ENCODE measurements at places on chromosomes 4 and X.

- DNase-seq: no peak
Measured at GRCh38 chrX:145773006-145773405, 44.6 kb upstream of the SLITRK2 start.

DNA sequence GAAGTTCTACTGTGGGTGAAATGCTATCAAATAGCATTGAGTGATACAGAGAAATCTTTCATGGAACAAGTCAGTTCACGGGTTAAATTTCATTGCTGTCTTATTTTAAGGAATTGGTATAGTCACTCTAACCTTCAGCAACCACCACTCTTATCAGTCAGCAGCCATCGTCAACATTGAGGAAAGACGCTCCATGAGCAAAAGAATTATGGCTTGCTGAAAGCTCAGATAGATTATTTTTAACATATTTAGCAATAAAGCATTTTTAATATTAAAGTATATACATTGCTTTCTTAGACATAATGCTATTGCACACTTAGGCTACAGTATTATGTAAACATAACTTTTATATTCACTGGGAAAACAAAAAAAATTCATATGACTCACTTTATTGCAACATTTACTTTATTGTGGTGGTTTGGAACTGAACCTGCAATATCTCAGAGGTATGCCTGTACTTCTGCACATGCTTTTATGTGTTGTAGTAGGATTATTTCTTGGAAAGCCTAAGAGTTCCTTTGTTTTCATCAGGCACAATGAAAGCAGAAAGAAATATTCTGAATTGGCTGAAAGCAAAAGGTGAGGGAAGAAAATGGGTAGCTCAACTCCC lies 586.7 kb downstream of the GBA3 start:
- no peak for DNase-seq

DNA sequence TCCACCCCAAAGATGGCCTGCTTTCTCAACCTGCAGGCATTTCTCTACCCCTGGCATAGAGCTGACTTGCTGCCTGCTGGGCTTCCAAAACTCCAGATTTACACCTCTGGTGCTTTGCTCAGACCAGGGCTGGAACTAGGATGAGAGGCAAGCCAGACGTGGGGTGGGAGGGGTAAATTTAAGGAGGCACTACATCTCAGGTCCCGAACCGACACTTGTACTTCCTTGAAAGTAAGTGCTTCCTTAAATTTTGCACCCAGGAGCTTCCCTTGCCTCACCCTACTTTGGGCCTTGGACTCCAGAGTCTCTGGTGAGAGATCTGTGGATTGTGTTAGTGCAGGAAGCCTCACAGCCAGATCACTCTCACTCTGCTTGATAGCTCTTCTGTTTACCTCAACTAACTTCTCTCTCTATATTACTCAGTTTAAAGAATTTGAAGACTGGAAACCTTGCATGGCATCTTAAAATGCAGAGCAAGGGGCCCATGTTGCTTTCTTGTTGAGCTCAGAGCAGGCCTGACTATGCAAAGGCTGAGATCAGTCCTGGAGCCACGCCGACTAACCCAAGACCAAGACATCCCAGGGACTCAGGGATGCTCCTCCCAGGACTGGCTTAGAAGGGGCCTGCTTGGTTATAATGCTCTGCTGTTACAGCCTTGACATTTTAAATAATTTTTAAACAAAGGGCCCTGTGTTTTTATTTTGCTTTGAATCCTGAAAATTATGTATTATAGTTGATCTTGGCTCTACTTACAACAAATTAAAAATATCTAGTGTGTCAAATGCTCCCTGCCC lies 145.0 kb upstream of the LEF1 start:
- no peak for DNase-seq

DNA sequence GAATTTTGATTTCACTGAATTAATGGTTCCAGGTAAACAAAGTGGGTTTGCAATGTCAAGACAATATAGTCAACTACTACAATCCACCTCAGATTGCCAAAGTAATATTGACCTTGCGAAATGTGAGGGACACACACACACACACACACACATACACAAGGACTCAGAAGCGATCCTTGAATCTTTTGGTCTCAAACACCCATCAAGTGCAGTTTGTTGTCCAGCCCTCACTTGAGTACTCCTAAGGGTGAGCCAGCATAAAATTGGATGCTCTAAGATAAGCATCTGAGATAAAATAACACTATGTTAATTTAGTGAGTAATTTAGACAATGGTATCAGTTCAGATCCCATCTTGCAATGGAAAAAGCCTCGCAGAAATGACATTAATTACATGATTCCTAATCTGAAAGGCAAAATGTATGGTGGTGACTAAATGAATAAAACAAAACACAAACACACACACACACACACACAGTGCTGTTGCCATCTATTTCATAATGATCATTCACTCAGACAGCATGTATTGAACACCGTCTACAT lies 102.5 kb downstream of the RASL11B start:
- DNase-seq: no peak

GRCh38 chr4:1597021-1597931 lies 86.8 kb downstream of the FAM53A start:
- no peak for DNase-seq

GRCh38 chr4:40734497-40734896 lies 15.3 kb upstream of the NSUN7 start:
- DNase-seq: no peak

DNA sequence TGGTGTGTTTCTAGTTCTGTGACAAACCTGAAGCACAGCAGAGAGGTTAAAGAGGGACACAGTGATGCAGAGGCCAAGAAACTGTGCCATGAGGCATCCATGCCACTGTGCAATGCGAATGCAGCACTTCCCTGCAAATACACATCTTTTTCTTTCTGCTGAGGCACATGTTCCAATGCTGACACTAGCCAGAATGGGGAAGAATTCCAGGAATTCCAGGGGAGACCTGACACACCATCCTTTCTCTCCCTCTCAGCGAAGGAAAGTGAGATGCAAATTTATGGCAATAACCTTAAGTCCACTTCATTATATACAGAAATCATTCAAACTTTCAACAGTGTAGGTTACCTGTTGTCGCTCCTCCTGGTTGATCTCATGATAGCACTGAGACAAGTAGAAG lies 204.8 kb downstream of the LDB2 start:
- no peak for DNase-seq

DNA sequence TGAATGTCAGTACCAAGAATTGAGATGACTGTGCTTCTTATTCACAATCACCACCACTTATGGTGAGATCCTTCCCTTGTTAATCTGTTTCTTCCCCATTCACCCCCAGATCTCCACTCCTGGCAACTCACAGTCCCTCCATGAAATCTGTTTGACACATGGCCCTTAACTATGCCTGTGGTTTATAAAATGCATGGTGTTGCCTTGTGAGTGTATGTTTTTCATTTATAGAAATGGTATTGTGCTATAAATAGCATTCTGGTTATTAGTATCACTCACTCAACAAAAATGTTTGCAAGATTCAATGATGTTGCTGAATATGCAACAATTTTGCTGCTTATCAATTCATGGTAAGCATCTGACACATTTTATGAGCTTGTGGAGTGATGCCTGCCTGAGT lies 131.0 kb downstream of the PRKX start:
- no peak for DNase-seq

- no peak for DNase-seq
Measured at GRCh38 chr4:100519205-100519604, 1.4 kb upstream of the EMCN start.

DNA sequence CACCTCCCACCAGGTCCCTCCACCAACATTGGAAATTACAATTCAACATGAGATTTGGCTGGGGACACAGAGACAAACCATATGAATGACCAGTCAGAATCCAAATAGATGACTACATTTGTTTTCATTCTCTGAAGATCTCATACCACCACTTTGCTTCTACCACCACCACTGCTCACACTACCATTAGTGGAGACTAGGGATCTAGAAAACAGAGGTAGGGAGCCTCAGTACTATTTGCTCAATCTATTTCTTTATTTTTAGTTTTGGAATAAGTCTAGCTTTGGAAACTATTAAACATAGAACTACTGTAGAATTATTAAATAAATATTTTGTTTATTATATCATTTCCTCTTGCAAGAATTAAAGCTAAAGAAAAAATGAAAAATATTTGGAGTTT lies 727.9 kb downstream of the CCSER1 start:
- DNase-seq: no peak

- no peak for DNase-seq
Measured at GRCh38 chr4:97139791-97140190, 1003.5 kb downstream of the STPG2 start.
